ENCODE measurements at places on chromosomes 2 and 18.
A peak's percentile ranks its signal among the peaks of the same experiment; 100 is the strongest.

DNA sequence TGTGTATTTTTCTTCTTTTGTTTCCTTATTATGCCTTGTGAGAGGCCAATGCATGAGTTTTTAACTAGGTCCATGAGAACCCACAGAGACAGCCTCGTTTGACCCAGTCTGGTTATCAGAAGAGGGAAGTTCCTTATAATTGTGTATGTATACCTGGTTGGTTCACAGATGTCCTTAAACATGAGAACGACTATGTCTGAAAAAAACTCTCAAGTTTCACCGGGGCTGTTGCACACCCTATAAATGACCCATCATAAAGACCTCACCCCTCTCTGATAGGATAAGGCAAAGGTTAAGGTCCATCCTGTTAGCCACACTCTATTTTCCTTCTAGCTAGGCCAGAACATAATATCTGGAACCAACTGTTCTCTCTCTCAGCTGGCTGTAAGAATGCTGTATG lies 42.7 kb upstream of the MSH2 start:
- DNase-seq, result no peak

DNA sequence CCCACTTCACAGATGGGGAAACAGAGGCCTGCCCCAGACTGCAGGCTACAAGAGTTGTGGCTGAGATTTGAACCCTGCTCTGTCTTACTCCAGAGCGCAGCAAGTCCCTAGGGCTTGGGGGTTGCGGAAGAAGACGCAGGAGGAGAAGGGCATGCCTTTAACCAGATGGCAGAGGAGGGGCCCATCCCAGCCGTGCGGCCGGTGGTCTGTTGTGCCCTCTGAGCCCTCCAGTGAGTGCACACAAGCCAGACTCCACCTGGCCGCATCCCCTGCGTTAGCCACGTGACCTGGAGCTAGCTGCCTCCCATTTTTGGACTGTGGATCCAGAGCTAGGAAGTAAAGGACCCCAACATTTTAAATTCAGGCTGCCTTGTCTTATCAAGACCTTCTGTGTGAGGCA lies 2.8 kb downstream of the KCNIP3 start:
- no peak for DNase-seq

- peak; percentile 92 for DNase-seq
Observed at GRCh38 chr2:215367662-215368492, 56.0 kb downstream of the ATIC start.

- DNase-seq, result no peak
Observed at GRCh38 chr2:8573234-8573941, 108.5 kb upstream of the ID2 start.

- no peak for DNase-seq
Observed at GRCh38 chr2:226325526-226325925, 474.1 kb downstream of the IRS1 start.

GRCh38 chr2:85844486-85844885 lies 44.3 kb downstream of the ST3GAL5 start:
- DNase-seq, result no peak

GRCh38 chr2:135056790-135057189 lies 4.7 kb downstream of the RAB3GAP1 start:
- peak; percentile 24 for DNase-seq

GRCh38 chr18:52451851-52452250 lies 111.9 kb downstream of the DCC start:
- DNase-seq, result no peak

All from GM23248 (cell line).